ENCODE measurements at places on chromosomes 3 and 15. TPM values are rescaled to one million over a fixed set of nuclear protein-coding genes. Genes with fewer than 3 reads are reported as not detected.

DNA sequence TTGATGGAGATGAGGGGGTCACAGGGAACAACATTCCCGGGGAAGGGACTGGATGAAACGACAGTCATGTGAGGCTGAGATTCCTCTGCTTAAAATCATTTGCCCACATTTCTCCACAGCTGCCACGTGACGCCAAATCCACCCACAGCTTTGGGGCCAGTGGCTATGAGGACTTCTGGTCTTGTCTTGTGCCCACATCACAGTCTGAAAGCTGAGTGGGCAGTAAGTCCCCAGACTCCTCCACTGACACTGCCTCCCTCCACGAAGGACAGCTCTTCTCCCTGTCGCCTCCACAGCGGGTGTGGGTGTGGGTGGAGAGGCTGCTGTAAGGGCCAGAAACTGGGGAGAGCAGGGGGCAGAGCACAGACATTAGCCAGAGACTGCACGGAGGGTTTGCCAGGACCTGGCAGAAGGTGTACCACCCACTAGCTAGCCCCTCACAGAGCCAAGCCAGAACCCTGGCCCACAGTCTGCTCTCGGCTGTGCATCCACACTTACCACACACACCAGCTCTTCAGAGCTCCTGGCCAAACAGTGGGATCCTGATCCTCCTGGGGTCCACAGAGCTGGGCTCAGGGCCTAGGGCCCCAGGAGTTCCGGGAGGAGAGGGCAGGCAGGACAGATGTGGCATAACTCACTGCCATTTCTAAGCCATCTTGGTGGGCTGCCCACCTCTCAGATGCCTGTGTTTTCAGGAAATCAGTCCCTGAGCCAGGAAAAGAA is 24.2 kb downstream of the RAB6B start:
- no peaks in the 10 kb centered on the region for H3K36me3 ChIP-seq
- peaks cover 5% of the 10 kb centered on the region for H3K27me3 ChIP-seq
- no peak overlapping the region for H3K27ac ChIP-seq
- no peaks in the 10 kb centered on the region for H3K4me1 ChIP-seq
- no peak for DNase-seq
- no peak overlapping the region for H3K4me3 ChIP-seq

- H3K27ac ChIP-seq, result no peak overlapping the region
- no peaks in the 10 kb centered on the region for H3K4me1 ChIP-seq
- no peak for DNase-seq
- no peaks in the 10 kb centered on the region for H3K27me3 ChIP-seq
- no peak overlapping the region for H3K4me3 ChIP-seq
- H3K36me3 ChIP-seq, result no peaks in the 10 kb centered on the region
These were observed 480.9 kb downstream of the ROBO1 start for GRCh38 chr3:79286882-79287281.

DNA sequence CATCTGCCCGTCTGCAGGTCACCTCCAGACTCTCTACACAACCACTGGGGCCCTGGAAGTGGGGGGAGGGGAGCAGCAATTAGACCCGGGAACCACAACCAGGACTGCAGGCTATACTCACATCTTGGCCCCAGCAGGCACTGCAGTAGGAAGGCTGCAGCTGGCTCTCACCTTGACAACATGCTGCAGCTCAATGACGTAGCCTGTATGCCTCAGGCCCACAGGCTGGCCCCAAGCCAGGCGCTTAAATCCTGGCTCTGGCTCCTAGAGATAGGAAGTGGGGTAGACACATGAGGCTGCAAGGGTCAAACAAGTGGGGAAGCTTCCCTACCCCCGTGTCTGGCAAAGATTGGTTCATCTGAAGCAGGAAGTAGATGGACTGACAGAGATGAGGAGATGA is 4.6 kb upstream of the QRICH1 start:
- peaks cover 39% of the 10 kb centered on the region for H3K36me3 ChIP-seq
- H3K27ac ChIP-seq, result no peak overlapping the region
- peaks cover 11% of the 10 kb centered on the region for H3K4me1 ChIP-seq
- peak; percentile 25 for DNase-seq
- H3K27me3 ChIP-seq, result no peaks in the 10 kb centered on the region

- DNase-seq, result no peak
- H3K4me1 ChIP-seq, result peaks cover 4% of the 10 kb centered on the region
- no peak overlapping the region for H3K4me3 ChIP-seq
- no peak overlapping the region for H3K27ac ChIP-seq
- no peaks in the 10 kb centered on the region for H3K27me3 ChIP-seq
- H3K36me3 ChIP-seq, result no peaks in the 10 kb centered on the region
These were observed 106.3 kb upstream of the ANKRD28 start for GRCh38 chr3:15903759-15904720.

DNA sequence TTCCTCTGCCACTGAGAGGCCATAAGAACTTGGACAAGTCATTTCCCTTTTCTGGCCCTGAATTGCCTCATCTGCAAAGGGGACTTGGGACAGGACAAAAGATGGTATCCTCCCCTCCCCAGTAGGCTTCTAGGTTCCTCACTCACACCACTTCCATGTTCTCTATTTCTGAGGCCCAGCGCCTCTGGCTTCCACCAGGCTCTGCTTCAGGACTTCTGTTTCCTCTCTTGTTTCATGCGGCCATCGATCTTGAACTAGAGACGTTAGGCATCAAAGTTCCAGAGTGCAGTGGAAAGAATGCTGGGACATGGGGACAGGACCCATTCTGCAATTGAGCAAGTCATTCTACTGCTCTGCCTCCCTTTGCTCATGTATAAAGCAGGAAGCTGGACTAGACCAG is 1.7 kb downstream of the TM4SF4 start:
- H3K27me3 ChIP-seq, result no peaks in the 10 kb centered on the region
- no peaks in the 10 kb centered on the region for H3K36me3 ChIP-seq
- H3K27ac ChIP-seq, result no peak overlapping the region
- no peak for DNase-seq
- H3K4me3 ChIP-seq, result no peak overlapping the region
- peaks cover 34% of the 10 kb centered on the region for H3K4me1 ChIP-seq

GRCh38 chr15:77538027-77538451 is 94.7 kb downstream of the LINGO1 start:
- H3K36me3 ChIP-seq, result no peaks in the 10 kb centered on the region
- H3K4me3 ChIP-seq, result no peak overlapping the region
- H3K4me1 ChIP-seq, result peaks cover 8% of the 10 kb centered on the region
- H3K27ac ChIP-seq, result no peak overlapping the region

DNA sequence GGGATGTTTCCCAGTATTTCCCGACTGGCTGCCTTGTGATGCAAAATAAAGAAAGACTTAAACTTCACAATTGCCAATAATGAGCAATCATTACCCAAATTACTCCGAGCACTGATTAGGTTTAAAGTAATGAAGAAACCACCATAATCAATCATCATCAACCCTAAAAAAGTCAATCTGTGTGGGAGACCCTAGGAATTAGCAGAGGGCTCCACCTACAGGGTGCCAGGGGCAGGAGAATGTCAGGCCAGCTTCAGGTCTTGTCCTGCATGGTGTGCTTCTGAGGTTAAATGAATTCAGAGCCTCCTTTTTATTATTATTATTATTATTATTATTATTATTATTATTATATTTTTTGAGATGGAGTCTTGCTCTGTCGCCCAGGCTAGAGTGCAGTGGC is 478.0 kb upstream of the ARRDC4 start:
- H3K27ac ChIP-seq, result no peak overlapping the region
- no peaks in the 10 kb centered on the region for H3K36me3 ChIP-seq
- H3K27me3 ChIP-seq, result no peaks in the 10 kb centered on the region
- H3K4me1 ChIP-seq, result no peaks in the 10 kb centered on the region
- H3K4me3 ChIP-seq, result no peak overlapping the region

HHLA2 gene
- total RNA-seq, result not detected

TTLL13 gene
- 0.14 TPM for total RNA-seq

GPR62 gene
- not detected for total RNA-seq

FGD5 gene
- total RNA-seq, result 2.6 TPM

TTC14 gene
- 42.4 TPM for total RNA-seq

Data from astrocyte (in vitro differentiated cells and primary cell).